ENCODE measurements at places on chromosomes 3 and 15.

GRCh38 chr3:188594139-188594538 lies 440.2 kb downstream of the LPP start:
- no peak for DNase-seq

DNA sequence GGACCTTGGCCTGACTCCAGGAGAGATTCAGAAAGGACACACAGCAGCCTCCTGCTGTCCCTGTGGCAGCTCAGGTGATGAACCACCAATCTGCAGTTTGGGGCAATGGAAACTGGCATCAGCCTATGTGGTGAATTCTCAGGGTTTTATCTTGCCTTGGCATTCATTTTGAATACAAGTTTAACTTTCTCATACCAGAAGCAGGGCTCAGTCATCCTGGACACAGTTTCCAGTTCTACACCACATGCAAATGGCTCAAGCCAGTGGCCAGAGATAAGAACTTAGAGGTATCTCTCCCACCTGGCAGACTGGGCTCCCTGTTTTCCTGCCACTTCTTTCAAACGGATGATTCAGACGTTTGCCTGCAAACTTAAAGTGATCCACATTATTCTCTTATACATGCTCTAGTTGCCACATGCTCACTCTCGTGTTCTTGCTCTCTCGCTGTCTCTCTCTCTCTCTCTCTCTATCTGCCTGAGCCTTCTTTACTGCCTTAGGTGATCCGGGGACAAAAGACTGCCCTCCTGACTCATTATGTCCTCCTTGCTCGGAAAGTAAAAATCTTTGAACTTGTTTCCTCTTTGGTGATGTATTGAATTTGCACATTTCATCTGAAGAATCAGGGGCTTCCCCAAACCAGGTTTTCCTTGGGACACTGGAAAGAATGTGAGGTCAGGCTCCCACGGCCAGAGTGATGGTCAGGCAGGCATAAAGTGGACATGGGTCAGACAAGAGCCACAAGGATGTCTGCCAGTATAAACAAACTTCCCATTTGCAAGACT lies 99.6 kb upstream of the STT3B start:
- DNase-seq = no peak

DNA sequence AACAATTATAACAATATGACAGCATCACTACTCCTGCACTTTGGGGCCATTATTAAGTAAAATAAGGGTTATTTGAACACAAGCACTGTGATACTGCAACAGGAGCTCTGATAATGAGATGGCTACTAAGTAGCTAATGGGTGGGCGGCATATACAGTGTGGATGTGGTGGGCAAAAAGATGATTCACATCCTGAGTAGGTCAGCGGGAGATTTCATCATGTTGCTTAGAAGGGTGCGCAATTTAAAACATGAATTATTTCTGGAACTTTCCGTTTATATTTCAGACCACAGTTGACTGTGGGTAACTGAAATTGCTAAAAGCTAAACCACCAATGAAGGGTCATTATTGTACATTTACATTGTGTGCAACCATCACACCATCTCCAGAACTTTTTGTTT lies 42.3 kb downstream of the FBXO22 start:
- DNase-seq = no peak

DNA sequence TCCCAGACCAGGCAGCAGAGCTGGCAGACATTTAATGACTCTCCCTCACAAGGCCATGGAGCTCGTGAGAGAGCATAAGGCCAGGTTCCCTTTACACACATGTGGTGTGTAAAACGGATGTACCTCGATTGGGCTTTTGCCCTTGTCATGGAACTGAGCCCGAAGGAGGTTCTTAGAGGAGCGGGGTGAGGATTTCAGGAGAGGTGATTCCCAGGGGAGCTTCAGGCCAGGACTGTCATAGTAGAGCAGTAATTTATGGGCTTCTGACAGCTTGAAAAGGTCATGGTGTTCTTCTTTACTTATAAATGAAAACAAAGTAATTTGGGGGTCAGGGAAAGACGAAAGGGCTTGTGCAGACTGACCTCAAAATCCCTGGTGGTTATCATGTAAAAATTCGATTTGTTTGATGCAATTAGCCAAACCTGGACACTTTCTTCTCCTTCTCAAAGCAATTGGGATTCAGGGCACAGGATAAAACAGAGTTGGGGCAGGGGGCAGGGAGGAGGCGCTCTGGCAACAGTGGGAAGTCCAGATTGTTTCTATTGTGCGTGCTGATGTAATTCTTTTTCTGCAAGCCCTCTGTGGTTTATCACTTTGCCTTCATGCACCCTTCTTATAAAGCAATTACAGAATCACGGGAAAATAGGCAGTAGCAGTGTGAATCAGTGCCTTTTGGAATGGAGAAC lies 51.0 kb downstream of the CACNA1D start:
- no peak for DNase-seq

DNA sequence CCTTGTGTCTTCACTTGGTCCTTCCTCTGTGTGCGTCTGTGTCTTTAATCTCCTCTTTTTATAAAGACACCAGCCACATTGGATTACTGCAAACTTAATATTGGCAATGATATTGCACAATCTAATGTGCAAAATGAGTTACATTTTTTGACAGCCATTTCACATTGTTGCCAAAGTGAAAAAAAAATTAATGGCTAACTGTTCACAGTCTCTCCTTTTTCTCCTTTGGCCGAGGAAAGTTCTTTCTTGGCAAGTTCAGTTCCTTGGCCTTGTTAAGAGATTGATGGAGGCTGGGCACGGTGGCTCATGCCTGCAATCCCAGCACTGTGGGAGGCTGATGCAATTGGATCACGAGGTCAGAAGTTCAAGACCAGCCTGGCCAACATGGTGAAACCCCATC lies 62.2 kb upstream of the ZNF280D start:
- DNase-seq = no peak

- no peak for DNase-seq
These were observed 5.5 kb upstream of the PLXND1 start for GRCh38 chr3:129611812-129612533.

DNA sequence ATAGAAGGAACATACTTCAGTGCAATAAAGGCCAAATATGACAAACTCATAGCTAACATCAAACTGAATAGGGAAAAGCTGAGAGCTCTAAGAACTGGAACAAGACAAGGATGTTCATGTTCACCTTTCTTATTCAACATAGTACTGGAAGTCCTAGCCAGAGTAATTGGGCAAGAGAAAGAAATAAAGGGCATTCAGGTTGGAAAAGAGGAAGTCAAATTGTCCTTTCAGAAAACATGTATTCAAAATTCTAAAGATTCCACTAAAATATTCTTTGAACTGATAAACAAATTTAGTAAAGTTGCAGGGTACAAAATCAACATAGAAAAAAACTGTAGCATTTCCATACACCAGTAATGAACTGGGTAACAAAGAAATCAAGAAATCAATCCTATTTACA lies 12.2 kb upstream of the ZNF197 start:
- DNase-seq = no peak

GRCh38 chr3:188304501-188304900 lies 150.5 kb downstream of the LPP start:
- no peak for DNase-seq

DNA sequence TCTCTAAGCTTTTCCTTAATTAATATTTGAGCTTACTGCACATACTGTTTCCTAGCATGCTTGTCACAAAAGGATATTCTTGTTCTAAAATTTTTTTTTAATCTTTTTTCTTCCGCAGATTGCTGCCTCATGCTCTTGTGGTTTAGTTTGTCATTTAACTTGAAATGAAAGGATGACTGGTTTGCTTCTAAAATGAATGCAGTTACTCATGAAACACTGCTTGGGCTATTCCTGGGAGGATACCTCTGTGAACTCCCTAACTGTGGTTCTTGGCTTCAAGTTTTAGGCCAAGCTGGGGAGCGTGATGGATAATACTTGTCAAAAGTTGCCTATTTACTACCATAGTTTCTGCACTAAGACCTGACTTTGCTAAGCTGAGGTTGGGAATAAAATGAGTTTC lies 64.0 kb downstream of the USP13 start:
- DNase-seq = no peak

Measured in GM10248 (cell line).